ENCODE measurements at places on chromosomes 12 and 14.

DNA sequence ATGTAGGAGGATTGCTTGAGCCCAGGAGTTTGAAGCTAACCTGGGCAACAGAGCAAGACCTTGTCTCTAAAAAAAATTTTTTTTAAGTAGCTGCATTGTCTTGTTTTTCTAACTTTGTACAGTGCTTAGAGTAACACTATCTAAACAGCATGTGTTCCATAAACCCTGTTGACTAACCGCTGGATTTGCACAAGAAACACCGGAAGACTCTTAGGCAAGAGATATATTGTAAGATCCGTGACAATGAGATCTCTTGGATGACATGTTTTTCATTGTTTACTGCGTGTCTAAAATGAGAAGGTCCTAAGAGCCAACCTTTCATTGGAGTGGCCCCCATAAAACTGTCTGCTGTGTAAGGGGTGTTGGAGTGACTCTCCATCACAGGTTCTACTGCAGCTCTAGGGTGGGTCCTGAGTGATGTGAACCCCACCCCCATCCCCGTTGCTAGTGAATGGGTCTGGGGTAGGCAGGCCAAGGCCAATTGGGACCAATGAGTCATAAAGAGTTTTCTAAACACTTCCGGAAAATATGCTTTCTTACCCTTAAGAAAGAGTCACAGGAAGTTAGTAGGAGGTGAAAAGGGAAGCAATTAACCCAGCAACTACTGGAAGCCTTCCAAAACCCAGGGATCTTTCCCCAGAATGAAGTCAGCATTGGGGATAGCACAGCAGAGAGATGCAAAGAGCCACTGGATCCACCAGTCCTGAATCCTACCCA, 24.3 kb upstream of the PCNX1 start:
- no peak for DNase-seq

GRCh38 chr14:68146818-68147217, 327.2 kb downstream of the RAD51B start:
- no peak for DNase-seq

GRCh38 chr12:98341732-98342131, 173.7 kb upstream of the TMPO start:
- DNase-seq, result no peak

- no peak for DNase-seq
Measured at GRCh38 chr14:70873627-70874026, 33.6 kb upstream of the PCNX1 start.

GRCh38 chr14:20690848-20691640, 2.5 kb downstream of the ANG start:
- peak; percentile 89 for DNase-seq

DNA sequence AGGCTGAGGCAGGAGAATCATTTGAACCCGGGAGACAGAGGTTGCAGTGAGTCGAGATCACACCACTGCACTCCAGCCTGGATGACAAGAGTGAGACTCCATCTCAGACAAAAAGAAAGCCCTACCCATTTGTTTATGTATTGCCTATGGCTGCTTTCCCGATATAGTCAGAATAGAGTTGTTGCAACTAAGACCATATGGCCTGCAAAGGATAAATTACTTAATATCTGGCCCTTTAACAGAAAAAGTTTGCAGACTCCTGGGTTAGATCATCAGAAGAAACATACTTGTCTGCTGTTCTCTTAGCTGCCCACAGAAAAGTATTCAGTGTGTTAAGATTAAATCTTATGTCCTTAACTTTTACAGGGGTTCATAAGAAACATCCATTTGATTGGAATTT, 122.4 kb upstream of the VASH1 start:
- DNase-seq, result no peak

DNA sequence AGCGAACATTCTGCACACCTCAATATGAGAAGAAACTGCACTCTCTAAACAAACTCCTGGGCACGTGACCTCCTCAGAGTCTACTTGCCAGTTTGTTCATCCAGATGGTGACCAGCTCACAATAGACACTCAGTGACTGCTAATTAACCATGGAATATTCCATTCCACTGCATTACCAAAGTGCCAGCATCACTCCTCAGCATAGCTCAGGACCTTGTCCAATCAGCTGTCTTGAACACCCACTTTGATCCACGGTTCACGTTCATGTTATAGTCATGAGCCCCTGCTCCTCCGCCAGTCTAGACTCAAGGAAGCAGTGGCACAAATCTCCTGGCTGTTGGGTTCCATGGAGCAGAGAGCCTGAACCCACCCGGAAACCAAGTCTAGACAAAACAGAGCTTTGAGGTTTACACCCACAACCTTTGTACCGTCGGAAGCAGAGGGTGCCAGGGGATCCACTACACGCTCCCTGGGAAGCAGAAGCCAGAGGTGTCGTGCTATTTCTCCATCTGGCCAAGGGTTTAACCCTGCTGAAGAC, 285.3 kb downstream of the ZFP36L1 start:
- DNase-seq, result peak; percentile 12

- DNase-seq, result no peak
Measured at GRCh38 chr14:38357557-38357956, 101.7 kb upstream of the CLEC14A start.

DNA sequence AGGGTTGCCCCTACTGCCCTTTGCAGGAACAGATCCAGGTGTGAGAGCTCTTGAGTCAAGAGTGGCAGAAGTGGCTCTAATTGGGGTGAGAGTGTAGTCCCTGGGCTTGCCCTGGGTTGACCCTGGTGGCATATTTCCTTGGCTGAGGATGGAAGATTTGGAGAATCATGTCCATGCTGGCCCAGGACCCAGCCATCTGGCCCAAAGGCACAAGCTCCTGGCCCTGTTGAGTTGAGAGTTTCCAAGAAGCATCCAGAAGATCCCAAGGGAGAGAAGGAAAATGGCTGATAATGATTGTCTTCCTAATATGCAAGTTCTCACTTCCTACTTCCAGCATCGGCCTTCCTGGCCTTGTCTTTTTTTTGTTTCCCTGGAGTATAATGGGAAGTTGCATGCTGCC, 55.5 kb upstream of the SRSF5 start:
- no peak for DNase-seq

DNA sequence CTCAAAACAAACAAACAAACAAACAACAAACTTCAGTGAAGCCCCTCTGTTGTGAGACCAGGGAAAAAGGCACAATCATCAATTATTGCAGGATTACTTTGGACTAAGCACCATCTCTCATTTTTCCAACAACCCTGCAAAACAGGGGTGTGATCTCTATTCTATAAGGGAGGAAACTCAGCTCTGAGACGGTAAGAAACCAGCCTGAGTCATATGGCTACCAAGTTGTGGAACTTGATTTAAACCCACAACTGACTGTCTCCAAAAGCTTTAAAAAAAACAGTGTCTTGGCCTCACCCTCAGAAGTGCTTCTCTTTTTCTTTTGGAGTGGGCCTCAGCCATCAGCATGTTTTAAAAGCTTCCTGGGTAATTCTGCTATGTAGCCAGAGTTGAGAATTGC, 49.8 kb downstream of the RIN3 start:
- no peak for DNase-seq

DNA sequence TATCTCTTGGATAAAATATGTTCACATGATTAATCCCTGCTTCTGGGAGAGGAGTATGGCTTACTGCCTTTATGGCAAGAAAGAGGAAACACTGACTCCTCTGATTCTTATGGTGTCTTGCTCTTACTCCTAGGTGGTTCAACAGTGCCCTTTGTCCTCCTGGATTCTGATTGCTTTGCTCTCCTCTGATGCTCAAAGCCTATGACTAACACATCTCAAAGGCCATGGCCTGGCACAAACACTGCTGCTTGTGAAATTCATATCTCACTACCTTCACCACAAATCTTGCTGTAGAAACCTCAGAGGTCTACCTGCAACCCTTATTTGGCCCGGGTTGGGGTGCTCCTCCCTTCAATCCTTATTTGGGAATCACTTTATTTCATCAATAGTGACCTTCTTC, 217.2 kb downstream of the C12orf50 start:
- DNase-seq, result no peak

DNA sequence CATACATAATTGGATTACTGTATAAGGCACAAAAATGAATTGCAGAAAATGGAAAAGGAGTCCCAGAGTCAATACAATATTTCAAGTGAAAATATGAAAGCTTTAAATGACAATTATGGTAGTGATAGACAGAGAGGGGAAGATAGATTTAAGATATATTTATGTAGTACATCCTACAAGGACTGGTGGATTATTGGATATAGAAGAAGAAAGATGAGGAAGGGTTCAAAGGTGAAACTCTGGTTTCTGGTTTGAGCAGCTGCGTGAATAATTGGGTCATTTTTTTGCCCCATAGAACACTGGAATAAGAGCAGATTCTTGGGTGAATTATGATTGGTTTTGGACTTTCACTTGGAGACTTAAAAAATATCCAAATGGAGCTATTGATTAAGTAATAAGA, 19.4 kb downstream of the PIK3C2G start:
- no peak for DNase-seq

- peak; percentile 91 for DNase-seq
Measured at GRCh38 chr14:34714320-34715126, at the start of gene CFL2. CFL2 (minus strand) TSS chr14:34714593; CDS start chr14:34714540, 53 bp downstream.

GRCh38 chr12:127485528-127485927, 781.4 kb upstream of the TMEM132C start:
- no peak for DNase-seq

DNA sequence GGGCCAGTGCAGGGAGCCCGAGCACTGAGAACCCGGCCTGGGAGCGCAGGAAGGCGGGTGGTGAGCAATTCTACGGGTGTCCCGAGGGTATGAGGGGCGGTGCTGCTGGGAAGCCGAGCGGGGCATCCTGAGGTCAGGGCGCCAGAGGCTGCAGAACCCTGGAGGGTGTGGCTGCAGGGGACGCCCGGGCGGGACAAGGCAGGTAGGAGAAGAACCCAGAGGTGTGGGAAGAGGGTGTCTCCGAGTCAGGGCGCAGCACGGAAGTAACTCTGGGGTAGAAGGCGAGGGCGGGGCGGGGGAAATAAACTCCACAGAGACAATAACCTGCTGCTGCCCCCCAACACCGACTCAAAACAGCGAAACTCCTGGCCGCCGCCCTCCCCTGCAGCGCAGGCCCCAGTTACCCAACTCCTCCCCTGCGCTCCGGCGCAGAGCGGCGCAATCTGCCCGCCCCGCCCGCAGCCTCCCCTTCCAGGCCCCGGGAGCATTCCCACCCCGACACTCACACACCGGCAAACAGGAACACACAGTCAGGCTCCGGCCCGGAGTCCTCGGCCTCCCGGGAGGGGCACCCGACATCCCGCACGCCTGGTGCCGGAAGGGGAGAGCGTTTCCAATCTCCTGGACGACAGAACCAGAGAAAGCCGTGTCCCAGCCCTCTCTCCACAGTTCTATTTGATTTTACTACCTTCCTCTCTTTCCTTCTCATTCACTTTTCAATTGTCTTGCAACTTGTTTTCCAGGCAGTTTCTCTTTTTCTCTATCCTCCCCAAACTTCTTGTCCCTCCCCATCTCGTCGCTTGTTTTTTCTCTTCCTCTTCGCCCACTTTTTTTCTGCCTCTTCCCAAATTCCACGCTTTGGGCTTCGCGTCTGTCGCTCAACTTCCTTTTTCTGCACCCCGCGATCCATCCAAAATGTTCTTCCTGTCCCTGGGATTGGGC, 2.4 kb downstream of the HRK start:
- no peak for DNase-seq

GRCh38 chr14:68771631-68772030, 21.2 kb downstream of the ZFP36L1 start:
- no peak for DNase-seq

DNA sequence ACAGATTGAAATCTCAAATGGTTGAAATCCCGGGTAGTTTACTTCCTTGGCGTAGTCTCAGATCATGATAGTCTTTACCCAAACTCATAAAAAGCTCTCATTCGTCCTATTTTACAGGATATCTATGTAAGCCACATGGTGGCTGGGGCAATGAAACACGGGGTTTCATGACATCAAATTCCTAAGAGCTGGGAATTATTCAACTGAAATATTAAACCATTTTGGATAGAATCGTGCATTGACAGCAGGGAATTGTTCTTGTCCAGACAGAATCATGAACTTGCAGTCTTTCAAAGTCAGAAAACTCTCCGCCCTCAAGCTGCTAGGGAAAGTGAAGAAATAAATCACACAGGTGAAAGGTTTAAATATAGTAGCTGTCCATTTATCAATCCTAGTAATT, 33.2 kb upstream of the PRKAB1 start:
- no peak for DNase-seq

DNA sequence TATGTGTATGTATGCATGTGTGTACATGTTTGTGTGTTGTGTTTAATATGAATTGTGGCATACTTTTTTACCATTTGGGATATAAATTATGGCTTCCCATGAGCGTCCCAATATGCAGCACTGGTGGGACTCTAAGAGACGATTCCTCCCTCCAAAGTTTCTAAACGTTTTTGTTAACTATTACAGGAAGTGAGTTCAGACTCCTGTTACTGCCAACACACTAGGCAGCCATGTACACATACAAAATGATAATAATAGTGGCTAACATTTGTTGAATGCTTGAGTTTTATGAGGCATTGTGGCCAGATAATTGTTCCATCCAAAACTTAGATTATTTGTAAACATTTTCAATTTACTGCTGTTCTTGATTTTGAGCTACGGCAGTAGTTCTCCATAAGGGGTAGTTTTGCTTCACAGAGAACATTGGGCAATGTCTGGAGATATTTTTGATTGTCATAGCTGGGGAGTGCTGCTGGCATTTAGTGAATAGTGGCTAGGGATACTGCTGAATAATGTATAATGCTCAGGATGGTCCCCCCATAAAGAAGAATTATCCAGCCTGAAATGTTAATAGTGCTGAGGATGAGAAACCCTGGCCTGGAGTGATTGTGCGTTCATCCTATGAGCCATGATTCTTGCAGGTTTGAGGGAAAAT, 45.1 kb downstream of the ARID2 start:
- no peak for DNase-seq

- no peak for DNase-seq
Measured at GRCh38 chr14:62796431-62796830, 248.8 kb downstream of the KCNH5 start.

DNA sequence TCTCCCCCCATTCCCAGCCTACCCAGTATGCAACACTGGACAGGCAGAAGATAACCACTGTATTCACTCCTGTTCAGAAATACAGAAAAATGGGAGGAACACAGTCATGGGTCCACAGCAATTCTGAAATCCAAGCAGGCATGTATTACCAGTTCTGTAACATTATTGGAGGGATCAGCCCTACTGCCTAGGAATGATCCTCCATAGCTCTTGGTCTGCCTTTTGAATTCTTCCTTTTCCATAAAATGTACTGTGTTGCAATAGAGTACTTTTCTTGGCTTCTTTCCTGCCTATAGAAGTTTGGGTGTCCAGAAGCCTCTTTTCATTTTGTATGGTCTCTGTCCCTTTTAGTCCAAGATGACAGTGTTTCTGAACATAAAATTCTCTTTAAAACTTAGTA, 46.5 kb downstream of the SPATS2 start:
- DNase-seq, result no peak

DNA sequence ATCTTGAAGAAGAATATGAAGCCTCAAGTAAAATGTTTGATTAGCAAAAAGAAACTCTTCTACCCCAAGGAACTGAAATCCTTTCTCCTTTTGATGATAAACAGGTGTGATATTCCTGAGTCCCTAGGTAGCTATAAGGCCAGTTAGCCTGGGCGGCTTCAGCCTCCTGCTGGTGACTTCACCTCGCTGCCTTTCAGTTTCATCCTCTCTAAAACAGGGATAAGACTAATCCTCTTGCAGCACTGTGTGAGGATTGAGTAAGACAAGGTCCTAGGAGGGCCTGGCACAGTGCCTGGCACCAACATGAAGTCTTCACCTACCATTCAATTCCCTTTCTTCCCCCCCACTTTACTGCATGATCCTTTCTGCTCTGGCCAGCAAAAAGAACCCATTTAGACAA, 42.1 kb downstream of the CIT start:
- no peak for DNase-seq

- DNase-seq, result no peak
Measured at GRCh38 chr14:104376202-104377140, 203.1 kb upstream of the C14orf180 start.

All from hippocampal formation (tissue), 2 donors.